ENCODE measurements at places on chromosomes 5 and 9.

DNA sequence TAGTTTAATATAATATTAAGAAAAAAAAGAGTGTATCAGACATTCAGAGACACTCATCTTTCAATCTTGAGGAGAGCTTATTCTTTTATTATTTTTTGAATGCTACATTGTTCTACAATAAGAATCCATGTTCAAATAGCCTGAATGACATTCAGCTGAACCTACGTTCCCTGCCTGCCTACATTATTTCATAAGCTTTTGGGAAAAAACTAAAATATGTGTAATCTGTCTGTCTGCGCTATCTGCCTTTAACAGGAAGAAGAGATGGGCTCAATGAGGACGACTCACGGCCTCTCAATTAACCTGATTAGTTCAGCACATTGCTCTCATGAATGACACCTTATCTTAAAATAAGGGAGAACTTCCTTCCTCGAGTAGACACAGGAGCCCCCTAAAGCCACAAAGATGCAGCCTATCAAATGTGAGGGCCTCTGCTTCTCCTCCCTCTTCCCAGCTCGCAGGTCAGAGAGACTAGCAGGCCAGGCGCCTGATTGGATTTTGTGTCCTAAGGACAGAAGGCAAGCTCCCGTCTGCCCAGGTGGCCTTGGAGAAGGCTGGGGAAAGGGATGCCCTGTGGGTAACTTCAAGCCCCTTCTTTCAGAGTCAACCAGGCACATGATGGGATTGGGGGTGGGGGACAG lies 37.8 kb downstream of the EBF1 start:
- no peak for DNase-seq

DNA sequence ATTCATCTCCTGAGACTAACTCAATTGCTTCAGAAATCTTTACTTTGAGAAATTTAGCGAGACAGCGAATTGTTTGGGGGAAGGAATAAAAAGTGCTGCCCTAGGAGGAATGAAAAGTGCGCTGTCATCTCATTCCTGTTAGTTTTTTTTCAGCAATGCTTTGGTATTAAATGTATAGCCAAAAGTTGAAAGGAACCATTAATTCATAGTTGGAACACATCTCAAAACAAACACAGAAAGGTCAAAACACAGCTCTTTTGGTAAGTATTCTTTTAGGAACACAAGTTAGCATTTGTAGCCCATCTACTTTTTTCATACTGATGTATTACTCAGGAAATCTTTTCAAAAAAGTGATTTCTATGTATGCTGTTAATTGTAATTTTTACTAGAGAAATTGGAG lies 109.1 kb downstream of the NNT start:
- DNase-seq, result no peak

- no peak for DNase-seq
These were observed 29.8 kb downstream of the ADAMTS2 start for GRCh38 chr5:179315356-179315890.

DNA sequence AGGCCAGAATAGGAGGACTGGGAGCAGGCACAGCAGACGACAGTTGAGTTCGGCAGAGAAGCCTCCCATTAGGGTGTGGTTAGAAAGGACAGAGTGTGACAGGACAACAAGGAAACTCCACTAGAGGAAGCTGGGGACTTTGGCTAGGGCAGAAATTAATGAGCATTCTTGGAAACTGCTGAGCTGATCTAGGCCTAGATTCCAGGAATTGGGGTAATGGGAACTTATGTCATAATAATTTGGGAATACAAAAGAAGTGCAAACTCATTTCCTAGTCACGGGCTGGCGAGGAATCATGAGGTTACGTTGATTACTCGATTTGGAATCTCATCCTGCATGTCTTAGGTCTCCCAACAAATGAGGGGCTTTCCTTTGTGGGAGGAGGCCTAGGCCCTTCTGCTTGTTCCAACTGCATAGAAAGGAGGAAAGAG lies 144.6 kb upstream of the RPS23 start:
- no peak for DNase-seq

DNA sequence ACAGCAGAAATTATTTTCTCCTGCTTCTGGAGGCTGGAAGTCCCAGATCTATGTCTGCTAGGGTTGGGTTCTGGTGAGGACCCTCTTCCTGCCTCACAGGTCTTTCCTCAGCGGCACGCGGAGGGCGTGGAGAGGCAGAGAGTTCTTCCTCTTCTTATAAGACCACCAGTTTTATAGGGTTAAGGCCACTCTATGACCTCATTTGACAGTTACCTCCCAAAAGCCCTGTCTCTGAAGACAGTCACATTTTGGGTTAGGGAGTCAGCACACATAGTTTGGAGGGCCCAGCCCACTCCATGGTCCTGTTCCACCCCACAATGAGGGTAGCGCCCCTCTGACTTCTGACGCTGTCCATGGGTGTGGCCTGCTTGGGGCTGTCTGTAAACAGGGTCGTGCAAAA lies 46.7 kb downstream of the TRIP13 start:
- DNase-seq, result no peak

DNA sequence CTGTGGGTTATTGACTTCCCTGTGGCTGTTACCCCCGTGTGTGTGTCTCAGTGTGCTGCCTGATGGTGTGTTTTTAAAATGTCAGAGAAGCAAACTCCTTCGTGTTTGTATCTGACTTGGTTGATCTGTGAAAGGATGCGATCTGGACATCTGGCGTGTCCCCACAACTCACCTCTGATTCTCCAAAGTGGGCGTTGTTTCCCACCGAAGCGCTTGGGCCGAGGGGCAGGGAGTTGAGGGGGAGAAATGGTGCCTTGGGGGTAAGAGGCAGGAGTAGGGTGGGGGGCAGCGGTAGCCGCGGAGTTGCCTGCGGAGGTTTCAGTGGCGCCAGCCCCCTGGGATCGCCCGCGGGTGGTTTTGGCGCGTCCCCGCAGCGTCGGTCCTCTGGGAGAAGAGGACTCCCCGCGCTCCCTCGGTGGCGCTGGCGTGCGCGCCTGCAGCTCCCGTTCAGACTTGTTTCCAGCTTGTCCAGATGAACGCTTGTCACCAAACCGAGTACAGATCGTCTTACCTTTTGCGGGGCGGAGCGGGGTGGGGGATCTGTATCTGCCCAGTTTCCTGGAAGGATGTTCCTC lies 1.1 kb downstream of the MAST4 start:
- DNase-seq, result peak; percentile 2

DNA sequence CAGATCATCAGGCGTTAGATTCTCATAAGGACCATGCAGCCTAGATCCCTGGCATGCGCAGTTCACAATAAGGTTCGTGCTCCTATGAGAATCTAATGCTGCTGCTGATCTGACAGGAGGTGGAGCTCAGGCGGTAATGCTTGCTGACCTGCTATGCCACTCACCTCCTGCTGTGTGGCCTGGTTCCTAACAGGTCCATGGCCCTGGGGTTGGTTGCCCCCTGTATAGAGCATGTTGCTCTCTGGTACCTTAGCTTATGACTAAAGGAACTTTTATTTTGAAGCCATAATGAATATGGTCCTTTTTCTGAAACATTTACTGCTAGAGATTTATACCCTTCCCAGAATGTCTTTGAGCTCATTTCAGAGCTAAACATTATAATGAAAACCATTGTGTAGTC lies 3.1 kb downstream of the MAN2A1 start:
- no peak for DNase-seq
